Myocyte (in vitro differentiated cells): ENCODE measurements at places on chromosomes 2 and 18. TPM values are rescaled to one million over a fixed set of nuclear protein-coding genes. Genes with fewer than 3 reads are reported as not detected.

SCN3A gene
- total RNA-seq = 0.05 TPM in 1 of 2 replicates, not detected in the other

UGT1A7 gene
- not detected in 2 replicates for total RNA-seq

GRCh38 chr2:112087346-112088020 lies 32.4 kb downstream of the TMEM87B start:
- DNase-seq = no peak

DNA sequence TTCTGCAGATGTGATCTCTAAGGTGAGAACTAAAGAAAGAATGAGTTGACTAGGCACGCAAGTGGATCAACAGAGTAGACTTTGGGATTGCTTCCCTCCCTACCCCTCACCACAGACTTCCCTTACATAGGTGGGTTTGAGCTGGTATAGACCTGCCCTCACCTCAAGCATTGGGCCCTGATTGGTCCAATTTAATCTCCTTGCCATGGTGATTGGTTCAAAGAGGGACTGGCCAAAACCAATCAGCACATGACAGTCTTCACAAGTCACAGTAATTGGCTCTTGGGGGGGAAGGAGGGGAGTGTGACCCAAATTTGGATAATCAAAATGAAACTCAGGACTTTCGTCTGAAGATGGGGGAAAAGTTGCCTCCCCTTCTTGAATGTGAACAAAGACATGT lies 36.6 kb upstream of the LNPK start:
- no peak for DNase-seq

DNA sequence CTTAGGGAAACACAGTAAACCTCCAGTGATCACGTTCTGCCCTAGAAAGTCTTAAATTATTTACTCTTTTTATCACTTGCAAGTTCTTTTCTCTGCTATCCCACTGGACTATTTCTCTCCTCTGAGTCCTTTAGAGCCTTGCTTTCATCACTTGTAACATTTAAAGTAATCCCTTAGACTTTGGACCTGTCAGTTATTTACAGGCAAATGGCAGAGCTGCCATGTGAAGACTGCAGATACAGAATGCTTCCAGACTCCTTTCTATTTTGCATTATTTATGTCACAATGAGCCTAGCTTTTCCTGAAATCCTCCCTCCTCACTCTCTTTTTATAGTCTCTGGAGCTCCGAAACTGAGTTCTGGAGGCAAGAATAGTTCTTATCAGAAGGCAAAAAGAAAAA lies 325.6 kb upstream of the TRIB2 start:
- DNase-seq = no peak

- DNase-seq = peak; percentile 82
These were observed 137.2 kb downstream of the TRIM43 start for GRCh38 chr2:95728878-95729596.

- no peak for DNase-seq
These were observed 26.3 kb downstream of the MBP start for GRCh38 chr18:77106331-77106730.

GRCh38 chr2:1854729-1855547 lies 110.6 kb upstream of the PXDN start:
- peak; percentile 52 for DNase-seq

GRCh38 chr2:105150231-105150630 lies 91.3 kb upstream of the GPR45 start:
- no peak for DNase-seq

DNA sequence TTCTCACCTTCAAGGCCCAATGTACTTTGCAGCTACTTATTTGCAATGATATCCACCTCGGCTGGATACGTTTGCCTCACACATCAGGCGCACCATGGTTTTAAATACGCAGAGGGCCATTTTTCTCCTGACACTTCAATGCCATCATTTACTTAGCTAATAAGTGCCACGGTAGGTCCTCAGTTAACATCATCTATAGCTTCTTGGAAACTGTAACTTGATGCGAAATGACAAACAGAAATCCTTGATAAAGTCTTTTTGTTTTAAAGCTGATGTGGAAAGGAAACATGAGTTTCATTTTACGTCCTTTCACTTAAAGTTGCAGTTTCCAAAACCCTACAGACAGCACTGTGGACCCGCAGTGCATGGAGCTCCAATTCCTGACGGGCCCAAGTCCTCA lies 37.1 kb downstream of the ZNF516 start:
- DNase-seq = no peak

GRCh38 chr2:209696836-209697711 lies 74.6 kb upstream of the UNC80 start:
- DNase-seq = peak; percentile 9

- DNase-seq = peak; percentile 35
These were observed 1971.0 kb upstream of the LRRTM1 start for GRCh38 chr2:82275599-82275998.
